A673 (cell line): ENCODE measurements at places on chromosomes 7 and 10. TPM values are rescaled to one million over a fixed set of nuclear protein-coding genes. Genes with fewer than 3 reads are reported as not detected.

- DNase-seq = no peak
Observed at GRCh38 chr10:49033939-49034338, 81.4 kb downstream of the VSTM4 start.

- no peak for DNase-seq
Observed at GRCh38 chr7:129262324-129262723, 37.5 kb downstream of the AHCYL2 start.

- DNase-seq = no peak
Observed at GRCh38 chr10:131657318-131657984, 243.4 kb upstream of the PPP2R2D start.

The ITIH5 gene
- not detected in 2 replicates for total RNA-seq

GRCh38 chr10:91635401-91636400, 2.8 kb upstream of the PPP1R3C start:
- DNase-seq = peak; percentile 88

The SPDYE6 gene
- total RNA-seq = not detected in 2 replicates

DNA sequence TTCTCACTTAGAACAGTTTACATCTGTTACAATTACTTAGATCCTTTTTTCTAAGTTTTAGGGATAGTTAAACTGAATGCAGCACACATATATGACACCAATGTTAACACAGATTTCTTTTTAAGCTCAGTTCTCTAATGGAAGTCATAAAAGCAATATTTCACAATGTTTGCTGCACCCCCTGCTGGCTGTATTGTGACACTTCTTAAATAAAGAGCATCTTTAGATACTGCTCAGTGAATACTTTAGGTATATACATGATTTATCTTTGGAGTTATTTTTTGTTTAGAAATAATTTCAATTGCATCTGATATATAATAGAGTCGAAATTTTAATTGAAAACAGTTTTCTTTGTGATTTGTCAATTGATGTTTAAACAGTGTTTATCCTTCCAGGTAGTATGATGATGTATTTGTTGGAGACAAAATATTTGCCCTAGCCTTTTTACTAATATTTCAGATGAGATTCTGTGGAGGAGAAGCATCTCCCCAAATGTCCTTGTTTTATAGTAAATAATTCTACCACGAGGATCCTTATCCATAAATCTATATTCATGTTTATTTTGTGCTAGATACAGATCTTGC, 174.4 kb downstream of the ST7 start:
- DNase-seq = peak; percentile 82

The DOCK4 gene
- total RNA-seq = 21.0 and 28.5 TPM in 2 replicates

The TDRD1 gene
- total RNA-seq = not detected in 2 replicates

The INMT gene
- 0.11 and 0.17 TPM in 2 replicates for total RNA-seq

The MYOZ1 gene
- total RNA-seq = 0.19 TPM in 1 of 2 replicates, not detected in the other

GRCh38 chr7:75599244-75599781, 107.2 kb downstream of the SPDYE5 start:
- DNase-seq = peak; percentile 78

The NUDT5 gene
- 133 and 137 TPM in 2 replicates for total RNA-seq

The CHPF2 gene
- total RNA-seq = 22.5 and 27.1 TPM in 2 replicates

The LRGUK gene
- total RNA-seq = 0.54 and 0.74 TPM in 2 replicates

The ASNS gene
- 104 and 184 TPM in 2 replicates for total RNA-seq

DNA sequence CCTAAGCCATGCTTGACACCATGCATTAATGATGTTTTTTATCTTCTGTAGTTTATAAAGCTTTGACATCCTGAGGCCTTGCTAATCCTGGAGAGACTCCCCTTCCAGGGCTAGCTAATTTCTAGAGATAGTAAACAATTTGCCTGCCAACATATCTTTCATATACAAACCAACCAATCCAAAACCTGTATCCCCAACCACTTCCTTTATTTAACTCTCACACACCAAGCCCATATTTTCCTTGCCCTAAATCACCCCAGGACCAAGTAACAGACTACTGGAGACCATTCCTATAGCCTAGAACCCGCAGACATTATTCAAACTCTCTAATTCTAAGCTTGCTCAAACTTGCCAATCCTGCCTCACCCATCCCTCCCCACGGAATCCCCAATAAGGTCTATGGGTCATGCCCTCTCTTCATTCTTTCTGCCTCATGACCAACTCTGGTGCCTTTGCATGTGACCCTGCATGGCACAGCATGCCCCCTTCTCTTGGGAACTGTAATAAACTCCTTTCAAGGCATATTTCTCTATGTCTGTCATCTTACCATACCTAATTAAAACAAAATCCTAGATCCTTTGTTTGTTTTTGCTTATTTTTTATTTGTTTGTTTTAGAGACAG, 116.6 kb upstream of the CACUL1 start:
- DNase-seq = no peak

DNA sequence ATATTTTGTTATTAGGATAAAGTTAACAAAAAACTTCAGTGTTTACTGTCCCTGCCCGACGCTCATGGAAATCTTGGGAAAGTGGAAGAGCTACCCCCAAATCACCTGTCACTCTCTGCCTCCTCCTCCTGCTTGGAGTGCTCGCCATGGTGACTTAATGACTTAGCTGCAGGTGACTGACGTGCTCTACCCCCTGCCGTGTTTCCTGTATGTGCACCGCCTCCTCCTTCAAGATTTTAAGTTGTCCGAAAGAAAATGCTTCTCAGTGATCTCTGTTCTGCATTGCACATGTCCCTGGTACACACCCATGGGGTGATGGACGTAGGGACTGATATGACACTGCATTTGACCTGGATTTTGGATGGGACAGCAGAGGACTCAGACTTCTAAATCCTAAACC, 338.8 kb upstream of the SHH start:
- DNase-seq = no peak

DNA sequence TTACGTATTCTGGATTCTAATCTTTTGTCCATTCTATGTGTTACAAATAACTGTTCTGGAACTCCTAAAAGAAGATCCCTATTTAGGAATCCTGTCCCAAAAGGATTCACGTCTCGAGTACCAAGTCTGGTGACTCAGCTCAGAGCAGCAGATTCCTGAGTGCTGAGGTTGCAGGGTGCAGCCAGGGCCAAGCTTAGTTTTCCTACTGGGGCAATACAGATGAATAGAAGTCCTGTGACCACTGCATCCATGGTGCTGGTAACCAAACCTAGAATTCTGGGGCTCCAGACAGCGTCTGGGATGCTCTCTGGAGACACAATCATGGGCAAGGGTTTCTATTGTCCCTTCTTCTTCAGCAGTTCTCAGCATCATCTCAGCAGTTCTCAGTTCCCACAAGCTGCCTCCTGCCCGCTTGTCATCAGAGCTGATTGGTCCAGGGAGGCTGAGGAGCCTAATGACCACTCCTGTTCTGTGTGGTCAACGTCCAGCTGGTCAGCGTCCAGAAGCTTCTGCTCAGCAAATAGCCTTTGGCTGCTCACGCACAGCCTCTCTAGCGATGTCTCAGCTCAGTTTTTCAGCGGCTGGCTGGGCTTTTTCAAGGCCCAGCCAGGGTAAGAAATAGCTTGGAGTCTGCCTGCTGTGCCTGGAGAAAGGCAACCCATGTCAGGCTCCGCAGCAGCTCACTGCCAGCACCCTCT, 50.4 kb upstream of the C7orf33 start:
- DNase-seq = no peak

The CCSER2 gene
- 44.1 and 44.4 TPM in 2 replicates for total RNA-seq

DNA sequence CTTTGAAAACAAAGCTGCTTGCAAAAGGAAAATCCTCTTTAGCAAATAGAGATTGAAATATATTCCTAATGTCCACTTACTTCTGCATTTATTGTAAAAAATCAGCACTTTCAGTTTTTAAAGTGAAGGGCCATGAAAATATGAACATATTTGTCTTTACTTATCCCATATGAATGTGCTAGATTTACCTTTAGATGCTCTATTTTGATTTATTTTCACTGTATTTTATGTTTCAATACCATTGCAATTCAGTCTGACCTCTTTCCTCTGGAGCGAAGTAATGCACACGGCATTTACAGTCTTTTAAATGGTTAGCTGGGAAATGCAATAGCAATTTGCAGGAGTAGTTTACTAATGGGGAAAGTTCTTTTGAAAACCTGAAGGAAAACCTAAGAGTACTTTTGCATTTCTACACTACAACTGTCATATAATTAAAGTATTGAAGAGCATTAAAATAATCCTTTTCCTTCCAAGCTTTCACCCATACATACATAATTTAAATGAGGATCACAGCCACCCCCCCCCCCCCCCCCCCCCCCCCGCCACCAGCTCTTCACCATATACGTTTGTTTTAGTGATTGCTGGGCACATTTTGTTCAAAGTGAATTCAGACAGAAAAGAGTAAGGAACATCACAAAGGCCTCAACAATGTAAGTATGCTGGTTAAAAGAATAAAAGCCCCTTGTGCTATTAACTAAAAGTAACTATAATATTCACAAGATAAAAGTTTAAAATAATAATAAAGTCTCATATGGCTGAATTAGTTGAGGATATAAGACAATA, 3.5 kb downstream of the SKIDA1 start:
- peak; percentile 32 for DNase-seq

DNA sequence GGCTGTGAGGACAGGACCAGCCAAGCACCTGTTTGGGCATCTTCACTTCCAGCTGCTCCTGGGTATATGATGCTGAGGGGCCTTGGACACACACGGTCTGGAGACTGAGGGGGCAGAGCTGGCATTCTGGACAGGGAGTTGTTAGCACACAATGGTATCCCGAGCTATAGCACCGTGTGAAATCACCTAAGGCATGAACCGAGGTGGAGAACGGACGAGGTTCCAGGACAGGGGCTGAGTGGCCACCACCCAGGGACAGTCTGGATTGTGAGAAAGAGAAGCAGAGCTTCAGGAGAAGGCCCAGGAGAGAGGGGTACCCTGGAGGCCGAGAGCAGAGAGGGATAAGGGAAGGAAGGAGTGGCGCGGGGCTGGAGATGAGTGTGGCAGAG, 571.8 kb downstream of the TCERG1L start:
- DNase-seq = no peak

The PCDH15 gene
- total RNA-seq = not detected in 2 replicates

The SLC13A1 gene
- total RNA-seq = not detected in 2 replicates

GRCh38 chr10:100683004-100683403, 62.4 kb upstream of the PAX2 start:
- no peak for DNase-seq

GRCh38 chr10:45450866-45451265, 76.8 kb downstream of the ALOX5 start:
- DNase-seq = no peak

- DNase-seq = peak; percentile 57
Observed at GRCh38 chr7:76358011-76358480, 745 bp downstream of the YWHAG start.

The AGAP5 gene
- total RNA-seq = 5.7 and 6.4 TPM in 2 replicates

The ACTL6B gene
- total RNA-seq = 0.31 TPM in 1 of 2 replicates, not detected in the other

- no peak for DNase-seq
Observed at GRCh38 chr10:97795886-97796285, 24.1 kb upstream of the SFRP5 start.

DNA sequence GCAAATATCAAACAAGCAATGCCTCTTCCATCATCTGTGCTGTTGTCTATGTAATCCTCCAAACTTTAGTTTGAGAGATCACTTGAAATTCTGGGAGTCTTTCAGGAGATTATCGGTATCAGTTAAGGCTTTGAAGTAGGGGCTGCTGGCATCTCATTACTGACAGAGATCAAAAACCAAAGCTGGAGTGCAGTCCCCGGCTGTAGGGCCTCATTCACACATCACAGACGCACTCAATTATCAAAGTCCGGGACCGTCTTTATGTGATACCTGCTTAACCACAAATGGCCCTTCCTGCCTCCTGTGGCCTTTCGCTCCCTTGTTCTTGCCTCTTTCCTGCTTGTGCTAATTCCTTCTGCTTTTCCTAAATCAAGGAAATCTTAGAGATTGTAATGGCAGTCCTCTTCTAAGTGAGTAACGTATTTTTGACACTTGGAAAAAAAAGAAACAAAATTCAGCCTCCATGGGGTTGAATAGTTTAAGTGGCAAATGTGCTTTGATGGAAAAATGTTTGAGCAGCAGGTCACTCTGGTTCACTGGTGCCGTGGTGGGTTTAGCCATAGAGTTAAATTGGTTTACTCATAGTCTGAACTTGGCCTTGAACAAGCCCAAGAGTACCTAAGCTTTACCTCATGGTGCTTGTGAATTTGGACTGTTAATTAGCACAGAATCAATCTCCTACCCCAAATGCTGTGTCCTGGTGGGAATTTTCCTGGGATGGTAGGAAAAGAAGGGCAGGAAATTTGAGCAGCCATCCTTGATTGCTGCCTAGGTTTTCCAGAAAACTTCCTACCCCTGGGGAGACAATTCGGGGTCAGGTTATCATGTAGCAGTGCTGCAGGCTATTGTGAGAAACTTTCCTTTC, 178.9 kb upstream of the LYZL1 start:
- DNase-seq = no peak

DNA sequence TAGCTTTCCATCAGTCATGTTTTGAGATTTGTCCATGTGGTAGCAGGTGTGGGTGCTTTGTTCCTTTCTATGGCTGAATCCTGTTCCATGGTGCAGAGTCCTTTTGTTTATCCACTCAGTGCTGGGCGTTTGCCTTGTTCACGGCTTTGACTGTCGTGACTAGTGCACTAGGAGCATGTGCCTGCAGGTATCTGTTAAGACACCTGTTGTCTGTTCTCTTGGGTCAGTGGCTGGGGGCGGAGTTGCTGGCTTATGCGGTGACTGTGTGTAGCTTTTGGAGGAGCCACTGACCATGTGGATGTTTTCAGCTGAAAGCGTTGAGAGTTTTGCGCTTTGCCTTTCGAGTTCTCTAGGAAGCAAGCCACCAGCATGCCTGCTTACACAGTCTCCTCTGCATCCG, 573.1 kb upstream of the FOXK1 start:
- DNase-seq = no peak

GRCh38 chr10:106082865-106083264, 1081.6 kb downstream of the SORCS1 start:
- DNase-seq = peak; percentile 4

DNA sequence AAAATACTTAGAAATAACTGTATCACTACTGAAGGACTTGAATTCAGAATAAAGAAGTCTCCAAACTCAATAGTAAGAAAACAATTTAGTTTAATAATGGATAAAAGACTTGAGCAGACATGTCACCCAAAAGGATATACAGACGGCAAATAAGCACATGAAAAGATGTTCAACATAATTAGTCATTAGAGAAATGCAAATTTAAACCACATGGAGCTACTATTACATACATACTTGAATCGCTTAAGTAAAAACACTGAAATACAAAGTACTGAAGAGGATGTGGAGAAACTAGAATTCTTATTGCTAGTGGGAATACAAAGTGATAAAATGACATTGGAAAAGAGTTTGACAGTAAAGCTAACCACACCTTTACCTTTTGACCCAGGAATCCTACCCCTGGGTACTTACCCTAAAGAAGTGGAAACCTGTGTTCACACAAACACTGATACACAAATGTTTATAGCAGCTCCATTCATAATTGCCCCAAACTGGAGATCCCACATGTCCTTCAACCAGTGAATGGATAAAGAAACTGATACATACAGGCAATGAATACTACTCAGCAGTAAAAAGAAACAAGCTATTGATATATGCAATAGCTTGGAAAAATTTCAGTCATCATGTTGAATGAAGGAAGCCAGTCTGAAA, 54.3 kb upstream of the NFKB2 start:
- no peak for DNase-seq

The NAT16 gene
- total RNA-seq = not detected in 2 replicates

The GPER1 gene
- 0.37 and 0.63 TPM in 2 replicates for total RNA-seq

The AGR2 gene
- not detected in 2 replicates for total RNA-seq

The HABP2 gene
- total RNA-seq = not detected in 2 replicates

- no peak for DNase-seq
Observed at GRCh38 chr10:11901833-11902475, 78.8 kb downstream of the PROSER2 start.

The SUN3 gene
- total RNA-seq = not detected in 2 replicates
